NCI-H187 treated with DMSO at 0.1 percent for 48 hours (cell line): ENCODE measurements at places on chromosomes 5 and 9.

GRCh38 chr9:27329291-27329690 is 32.3 kb upstream of the EQTN start:
- no peak for DNase-seq

- no peak for DNase-seq
Observed at GRCh38 chr9:133233681-133234432, 24.8 kb upstream of the OBP2B start.

DNA sequence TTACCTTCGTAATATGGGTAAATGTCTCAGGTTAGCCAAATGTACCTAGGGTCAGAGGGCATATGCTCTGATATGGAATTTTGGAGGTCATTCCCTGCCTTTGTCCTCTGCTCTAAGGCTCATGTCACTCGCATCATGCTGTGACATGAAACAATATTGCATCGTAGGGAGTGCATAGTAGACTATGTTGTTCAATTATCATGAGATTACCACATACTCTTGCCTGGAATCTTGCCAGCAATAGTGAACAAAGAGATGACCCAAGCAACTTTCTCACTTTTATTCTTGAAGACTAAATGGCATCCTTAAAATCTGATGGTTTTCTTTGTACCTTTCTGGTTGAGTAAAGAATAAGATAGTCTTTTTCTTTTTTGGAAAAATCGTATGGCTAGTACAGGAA is 27.6 kb downstream of the ZNF462 start:
- no peak for DNase-seq

DNA sequence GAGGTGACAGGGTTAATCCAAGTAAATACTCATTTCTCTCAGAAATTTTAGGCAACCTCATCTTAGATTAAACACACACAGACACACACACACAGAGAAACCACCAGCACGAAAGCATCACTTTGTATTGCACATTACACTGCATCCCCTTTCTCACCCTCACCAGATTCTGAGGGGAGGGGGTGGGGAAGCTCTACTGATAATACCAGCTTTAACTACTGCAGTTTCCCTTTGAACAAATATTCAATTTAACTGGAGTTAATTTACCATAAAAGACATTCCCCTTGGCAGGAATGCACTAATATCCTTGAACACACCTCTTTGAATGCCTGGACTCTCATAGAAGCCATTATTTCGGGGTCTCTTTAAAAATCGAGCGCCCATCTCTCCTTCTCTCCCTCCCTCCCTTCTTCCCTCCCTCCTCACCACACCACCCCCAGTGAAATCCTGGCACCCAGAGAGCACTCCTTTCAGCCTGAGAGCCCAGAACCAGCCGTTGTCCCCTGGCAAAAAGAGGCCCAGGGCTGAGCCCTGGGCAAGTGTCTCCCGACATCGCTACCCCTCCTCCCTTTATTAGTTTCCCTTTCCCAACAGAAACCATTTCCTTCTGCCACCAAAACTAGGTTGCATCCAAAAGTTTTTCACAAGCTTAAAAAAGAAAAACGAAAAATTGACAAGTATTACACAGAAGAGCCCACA is 2.8 kb upstream of the NFIB start:
- DNase-seq: no peak
